ENCODE measurements at places on chromosomes 4 and X. TPM values are rescaled to one million over a fixed set of nuclear protein-coding genes. Genes with fewer than 3 reads are reported as not detected.

GRCh38 chrX:11629593-11630211 lies 36.0 kb downstream of the ARHGAP6 start:
- no peak for DNase-seq

Gene SERPINA7
- total RNA-seq = not detected

GRCh38 chr4:88737307-88737941 lies 39.8 kb upstream of the NAP1L5 start:
- DNase-seq = no peak

Gene JCHAIN
- total RNA-seq = 13.2 TPM

DNA sequence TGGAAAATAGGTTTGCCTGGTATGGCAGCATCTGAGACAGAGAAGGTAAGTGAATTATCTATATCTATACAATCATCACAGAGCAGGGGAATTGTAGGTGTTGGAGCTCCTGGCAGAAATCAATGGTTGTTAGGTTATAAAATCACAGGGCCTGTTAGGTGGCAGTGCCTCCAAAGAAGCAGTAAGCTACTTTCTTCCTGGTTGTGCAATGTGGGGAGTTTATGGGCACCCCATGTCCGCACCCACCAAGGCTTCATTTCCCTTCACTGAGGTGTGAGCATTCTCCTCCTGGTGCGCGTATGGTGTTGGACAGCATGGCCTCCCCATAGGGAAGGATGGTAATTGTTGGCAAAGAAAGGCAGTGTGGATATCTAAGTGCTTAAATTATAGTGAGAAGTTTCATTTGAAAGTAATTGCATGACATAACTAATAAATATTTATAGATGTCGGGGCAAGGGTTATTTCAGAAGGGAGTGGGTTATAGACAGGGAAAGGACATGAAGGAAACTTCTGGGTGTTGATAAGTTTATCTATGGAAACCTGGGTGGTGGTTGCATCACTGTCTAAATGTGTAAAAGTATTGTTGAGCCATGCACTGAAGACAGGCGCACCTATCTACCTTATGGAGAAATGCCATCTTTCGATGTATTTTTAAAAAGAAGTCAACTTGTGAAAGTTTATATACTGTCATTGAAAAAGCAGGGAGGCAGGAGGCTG lies 153.7 kb downstream of the FRAS1 start:
- DNase-seq = no peak

Gene F8A3
- total RNA-seq = 17.1 TPM

Gene MID1
- 7.3 TPM for total RNA-seq

- DNase-seq = no peak
Measured at GRCh38 chr4:114116861-114117260, 137.4 kb upstream of the ARSJ start.

GRCh38 chr4:150033901-150034300 lies 44.3 kb upstream of the DCLK2 start:
- peak; percentile 91 for DNase-seq

GRCh38 chr4:43163101-43163792 lies 270.7 kb downstream of the GRXCR1 start:
- no peak for DNase-seq

GRCh38 chrX:39826813-39827543 lies 270.8 kb downstream of the BCOR start:
- DNase-seq = no peak

Gene FHL1
- total RNA-seq = 40.2 TPM

DNA sequence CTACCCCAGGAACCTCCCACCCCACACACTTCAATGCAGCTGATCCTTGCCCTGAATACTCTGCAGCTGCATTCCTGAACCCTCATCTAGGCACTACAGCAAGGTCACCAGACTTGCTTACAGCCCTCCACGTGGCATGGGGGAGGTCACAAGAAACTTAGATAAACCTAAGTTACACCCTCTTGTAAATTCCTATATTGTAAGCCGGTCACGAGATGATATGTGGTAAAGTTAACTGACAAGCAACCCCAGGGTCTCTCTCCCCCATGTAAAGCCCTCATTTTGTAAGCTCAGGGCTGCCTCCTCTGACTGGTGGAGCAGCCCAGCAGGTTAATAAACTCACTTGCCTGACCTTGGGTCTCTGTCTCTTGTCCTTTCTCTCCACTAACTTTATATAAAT lies 570.7 kb downstream of the PCDH7 start:
- no peak for DNase-seq

DNA sequence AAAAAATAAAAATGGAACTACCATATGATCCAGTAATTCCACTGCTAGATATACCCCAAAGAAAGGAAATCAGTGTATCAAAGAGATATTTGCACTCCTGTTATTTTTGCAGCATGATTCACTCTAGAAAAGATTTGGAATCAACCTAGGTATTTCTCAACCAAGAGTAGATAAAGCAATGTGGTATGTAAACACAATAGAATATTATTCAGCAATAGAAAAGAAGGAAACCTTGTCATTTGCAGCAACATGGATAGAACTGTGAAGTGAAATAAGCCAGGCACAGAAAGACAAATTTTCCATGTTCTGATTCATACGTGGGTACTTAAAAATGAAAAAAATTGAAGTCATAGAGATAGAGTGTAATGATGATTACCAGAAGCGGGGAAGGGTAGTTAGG lies 362.3 kb upstream of the EPHA5 start:
- no peak for DNase-seq

DNA sequence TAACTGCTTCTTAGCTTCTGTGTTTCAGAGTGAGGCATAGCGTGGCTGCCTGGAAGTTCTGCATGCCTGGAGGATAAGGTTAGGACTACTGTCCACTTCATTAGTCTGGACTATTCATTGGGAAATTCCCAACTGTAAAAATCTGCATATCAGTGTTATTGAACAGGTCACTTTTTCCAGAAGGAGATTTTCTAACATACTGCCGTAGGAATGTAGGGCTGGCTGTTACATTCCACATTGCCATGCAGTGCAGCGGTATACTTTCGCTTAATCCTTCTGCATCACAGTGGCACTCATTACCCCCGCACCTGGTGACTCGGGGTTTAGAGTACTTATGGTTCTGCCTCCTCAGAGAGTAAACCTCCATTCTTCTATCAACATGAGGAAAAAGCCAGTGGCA lies 104.6 kb downstream of the NPFFR2 start:
- DNase-seq = no peak

DNA sequence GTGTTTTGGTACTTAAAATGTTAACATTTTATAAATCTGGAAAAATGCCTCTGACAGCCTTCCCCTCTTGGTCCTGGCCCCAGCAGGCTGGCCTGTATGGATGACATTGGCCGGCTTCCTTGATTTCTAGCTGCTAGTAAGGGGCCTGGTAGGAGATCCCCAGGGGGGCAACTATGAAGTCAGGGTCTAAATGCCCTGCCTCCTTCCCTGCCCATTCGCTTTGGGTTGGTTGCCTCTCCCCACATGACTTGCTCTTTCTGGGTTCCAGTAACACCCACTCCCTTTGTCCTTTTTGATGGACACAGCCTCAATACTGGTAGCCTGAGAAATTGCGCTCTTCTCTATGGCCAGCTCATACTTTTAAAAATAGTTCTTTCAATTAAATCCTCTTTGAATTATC lies 78.0 kb upstream of the MAD2L1 start:
- no peak for DNase-seq

Gene ZNF157
- total RNA-seq = 0.26 TPM

DNA sequence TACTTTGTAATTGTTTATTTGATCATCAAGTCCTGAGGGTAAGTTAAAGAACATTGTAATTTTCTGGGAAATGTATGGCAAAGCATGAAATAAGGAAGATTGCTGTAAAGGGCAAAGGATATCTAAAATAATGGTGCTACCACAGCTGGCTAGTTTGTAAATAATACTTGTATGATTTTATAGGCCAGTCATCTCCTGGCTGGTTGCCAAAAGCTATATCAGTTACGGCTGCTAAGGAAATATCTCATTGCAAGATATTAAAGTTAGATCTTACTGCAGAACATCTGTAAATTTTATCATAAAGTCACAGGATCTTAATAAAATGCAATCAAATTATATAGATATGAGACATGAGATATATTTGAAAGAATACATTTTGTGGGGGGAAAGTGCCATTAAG lies 150.8 kb upstream of the CXCL13 start:
- DNase-seq = no peak

Gene ADH4
- not detected for total RNA-seq

Gene S100G
- not detected for total RNA-seq

Gene TAF7L
- total RNA-seq = not detected

- no peak for DNase-seq
Measured at GRCh38 chr4:12145106-12145505, 716.4 kb upstream of the HS3ST1 start.

DNA sequence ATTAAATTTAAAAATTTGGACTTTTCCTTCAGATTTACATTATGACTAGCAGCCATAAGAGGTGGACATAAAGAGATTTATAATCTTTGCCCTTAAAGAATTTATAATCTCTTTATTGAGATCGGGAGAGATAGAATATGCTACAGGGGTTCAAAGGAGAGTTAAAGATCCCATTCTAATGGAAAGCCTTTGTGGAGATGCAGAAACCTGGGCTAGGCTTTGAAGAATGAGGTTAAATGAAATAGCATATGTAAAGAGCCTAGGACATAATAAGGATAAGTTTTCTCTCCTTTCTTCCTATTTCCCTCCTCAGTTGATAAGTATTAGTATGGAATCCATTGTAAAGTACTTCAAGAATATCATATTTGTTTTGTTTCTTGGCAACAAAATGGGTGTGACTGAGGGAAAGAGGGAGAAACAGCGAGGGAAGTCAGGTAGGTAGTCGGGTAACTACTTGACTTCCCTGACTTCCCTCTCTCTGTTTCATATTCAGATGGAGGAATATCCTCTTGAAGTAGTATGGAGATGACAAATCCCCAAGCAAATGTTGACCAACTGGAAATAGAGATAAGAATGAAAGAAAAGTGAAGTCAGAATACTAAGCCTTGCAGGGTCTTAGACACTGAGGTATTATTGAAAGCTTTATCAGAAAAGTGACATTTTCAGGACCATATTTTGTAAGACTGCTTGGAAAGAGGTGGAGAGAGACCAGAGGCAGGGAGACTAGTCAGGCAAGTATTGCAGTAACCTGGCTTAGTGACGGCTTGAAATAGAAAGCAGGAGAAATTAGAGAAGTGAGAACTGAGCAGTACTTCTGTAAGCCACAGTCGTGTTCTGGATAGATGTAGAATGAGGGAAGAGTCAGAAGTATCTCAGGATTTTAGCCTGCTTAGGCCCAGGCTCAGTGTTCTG lies 82.9 kb downstream of the PDLIM5 start:
- no peak for DNase-seq

DNA sequence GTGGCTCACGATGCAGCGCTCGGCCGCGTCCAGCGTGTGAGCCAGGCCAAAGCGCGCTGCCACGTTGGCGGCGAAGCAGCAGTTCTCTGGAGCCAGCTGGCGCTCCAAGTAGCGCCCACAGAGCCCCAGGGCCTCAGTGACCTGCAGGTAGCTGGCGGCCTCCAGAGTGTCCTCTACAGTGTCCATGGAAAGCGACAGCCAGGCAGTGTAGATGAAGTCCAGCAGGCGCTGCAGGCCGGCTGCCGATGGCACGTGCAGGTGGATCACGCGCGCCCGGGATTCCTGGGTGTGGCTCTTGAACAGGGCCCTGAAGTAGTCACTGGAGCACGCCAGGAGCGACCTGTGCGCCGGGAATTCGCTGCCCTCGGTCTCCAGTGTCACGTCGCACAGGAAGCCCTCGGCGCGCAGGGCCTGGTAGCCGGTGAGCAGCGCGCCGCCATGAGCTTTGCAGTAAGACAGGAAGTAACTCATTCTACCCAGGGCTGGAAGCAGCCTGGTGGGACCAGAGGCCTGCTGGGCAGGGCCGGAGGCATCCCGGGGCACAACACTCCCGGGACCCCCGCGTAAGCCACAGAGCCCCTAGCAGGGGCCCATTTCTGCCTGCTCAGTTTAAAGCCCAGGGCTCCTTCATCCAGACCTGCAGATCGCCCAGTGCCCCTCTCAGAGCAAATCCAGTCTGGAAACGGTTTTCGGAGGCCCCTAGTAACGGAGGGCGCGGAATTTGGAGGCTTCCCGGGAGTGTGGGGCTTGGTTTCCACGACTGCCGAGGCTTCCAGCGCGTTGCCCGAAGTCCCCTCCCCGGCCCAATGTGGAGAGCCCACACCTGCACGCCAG lies 595 bp downstream of the KLHL34 start:
- no peak for DNase-seq

Gene MAGEC1
- total RNA-seq = not detected

- DNase-seq = no peak
Measured at GRCh38 chr4:120720354-120720934, 202.1 kb downstream of the PRDM5 start.

Measured in body of pancreas (tissue), 4 donors.